ENCODE measurements at places on chromosomes 5 and 9.
A peak's percentile ranks its signal among the peaks of the same experiment; 100 is the strongest.

GRCh38 chr9:70868041-70868440 lies 253.4 kb downstream of the TRPM3 start:
- DNase-seq, result no peak

DNA sequence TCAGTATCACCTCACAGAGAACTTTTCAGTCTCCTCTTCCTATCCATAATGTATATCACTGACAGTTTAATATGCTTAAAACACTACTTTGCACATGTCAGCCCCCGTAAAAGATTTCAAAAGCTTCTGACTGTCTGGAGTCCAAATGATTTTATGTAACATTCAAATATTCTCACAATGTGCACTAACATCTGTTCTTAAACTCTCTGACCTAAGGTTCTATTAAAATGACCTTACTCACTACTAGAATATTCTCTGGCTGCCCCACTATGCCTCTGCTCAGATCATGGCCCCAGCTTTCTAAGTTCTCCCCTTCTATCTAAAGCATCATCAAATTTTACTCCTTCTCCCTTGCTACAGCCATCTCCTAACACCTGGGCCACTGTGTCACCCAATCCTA lies 52.5 kb downstream of the AP3B1 start:
- no peak for DNase-seq

GRCh38 chr5:82445726-82446335 lies 167.7 kb upstream of the RPS23 start:
- no peak for DNase-seq

DNA sequence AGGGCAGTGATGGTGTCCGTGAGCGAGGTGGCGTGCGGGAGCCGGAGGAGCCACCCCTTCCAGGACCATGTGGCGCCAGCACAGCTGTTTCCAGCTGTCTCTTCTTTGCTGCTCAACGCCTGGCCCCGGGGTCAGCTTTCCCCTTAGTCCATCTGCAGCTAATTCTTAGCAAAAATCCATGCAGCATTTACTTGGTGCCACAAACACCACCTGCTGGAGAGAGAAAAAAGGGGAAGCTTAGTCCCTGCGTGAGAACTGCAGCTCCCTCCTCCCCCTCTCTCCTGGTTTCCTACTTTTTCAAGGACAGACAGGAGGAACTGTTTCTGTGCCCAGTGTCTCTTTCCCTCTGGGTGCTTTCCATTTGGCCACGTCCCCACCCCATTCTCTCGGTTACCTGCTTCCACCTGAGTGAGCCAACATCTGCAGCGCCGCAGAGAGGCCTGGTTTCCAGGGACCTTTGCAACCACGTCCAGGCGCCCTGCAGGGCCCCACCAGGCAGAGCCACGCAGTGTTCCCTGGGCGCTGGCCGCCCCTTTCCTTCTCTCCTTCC lies 3.4 kb downstream of the SLC6A19 start:
- peak; percentile 73 for DNase-seq

Data from islet precursor cell (in vitro differentiated cells).